Skeletal muscle cell (primary cell): ENCODE measurements at places on chromosomes 6 and 20.

DNA sequence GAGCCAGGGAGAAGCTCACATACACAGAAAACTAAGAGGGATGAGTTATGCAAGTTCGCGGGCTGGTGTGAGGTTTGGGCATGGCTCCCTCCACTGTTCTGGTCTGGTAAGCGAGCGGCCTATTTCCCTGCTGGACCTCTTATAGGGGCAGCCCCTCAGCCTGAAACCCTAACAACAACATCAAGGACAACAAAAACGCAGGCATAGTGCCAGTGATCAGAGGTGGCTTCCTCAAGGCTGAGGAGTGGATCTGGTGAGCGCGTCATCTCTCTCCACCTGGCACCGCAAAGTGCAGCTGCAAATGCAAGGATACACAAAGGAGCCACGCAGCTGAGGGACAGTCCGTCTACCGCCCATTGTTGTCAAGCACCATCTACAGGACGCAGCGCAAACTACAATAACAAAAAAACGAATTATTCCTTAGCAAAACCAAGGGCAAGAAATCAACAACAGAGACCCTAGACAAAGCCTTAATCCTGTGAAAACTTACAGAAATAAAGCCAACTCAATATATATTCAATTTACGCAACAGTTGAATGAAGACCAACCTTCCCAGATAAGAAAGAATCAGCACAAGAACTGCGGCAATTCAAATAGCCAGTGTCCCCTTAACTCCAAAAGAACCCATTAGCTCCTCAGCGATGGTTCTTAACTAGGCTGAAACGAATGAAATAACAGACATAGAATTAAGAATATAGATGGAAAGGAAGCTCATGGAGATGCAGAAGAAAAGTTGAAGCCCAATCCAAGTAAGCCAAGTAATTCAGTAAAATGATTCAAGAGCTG is 9.2 kb upstream of the DEFB110 start:
- DNase-seq = no peak

DNA sequence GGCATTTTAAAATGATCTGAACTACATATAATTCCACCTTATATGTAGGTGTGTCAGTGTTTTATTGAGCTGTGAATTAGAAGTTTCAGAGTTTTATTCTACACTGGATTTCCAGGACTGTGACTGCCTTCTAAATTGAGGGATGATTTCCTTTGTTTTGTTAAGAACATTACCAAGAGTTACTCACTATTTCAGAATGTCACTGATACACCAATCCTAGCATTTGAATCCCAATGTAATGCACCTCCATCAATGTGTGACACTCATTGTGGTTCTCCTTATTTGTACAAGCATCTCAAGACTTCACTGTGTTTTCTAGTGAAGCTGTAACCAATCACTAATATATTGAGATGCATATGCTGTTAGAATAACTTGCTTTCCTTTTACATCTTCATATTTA is 86.8 kb downstream of the PLCB1 start:
- DNase-seq = peak; percentile 49

- DNase-seq = no peak
Measured at GRCh38 chr6:33794910-33795623, 6.1 kb upstream of the LEMD2 start.

DNA sequence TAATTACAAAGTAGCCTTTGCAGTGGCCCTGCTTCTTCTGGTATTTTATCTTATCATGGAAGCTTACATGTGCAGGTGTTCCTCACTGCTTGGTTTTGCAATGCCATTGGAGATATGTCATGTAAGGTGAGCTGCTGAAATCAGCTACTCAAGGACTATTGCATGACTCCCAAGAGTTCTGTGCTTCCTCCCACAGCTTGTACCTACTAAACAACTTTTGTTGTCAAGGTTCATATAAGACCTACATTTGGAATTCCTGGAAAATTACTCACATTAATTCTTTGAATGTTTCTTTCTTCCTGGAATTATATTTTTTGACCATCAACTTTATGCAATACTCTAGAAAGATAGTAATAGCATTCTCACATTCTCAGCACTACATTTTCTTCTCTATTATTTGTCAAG is 427.5 kb upstream of the HSF2 start:
- no peak for DNase-seq

GRCh38 chr6:27545271-27546046 is 72.6 kb upstream of the ZNF184 start:
- no peak for DNase-seq

DNA sequence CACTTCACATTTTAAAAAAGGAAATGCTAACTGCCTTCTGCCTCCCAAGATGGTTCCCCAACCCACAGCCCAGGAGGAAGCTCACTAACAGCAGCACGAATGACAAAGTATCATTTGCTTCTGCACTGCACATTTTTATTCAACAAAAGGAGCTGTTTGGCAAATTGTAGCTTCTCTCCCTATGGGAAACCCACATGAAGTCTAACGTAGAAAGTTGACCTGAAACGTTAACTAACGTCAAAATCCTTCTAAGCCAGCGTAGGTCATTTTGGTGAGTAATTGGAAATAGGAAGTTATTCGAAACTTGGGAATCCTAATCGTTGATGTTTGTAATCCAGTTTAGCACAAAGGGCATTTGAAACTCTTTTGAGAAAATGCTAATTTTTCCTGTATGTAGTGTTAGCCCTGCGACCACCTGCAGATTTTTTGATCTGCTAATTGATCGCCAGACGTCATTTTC is 2.9 kb downstream of the SALL4 start:
- DNase-seq = no peak

DNA sequence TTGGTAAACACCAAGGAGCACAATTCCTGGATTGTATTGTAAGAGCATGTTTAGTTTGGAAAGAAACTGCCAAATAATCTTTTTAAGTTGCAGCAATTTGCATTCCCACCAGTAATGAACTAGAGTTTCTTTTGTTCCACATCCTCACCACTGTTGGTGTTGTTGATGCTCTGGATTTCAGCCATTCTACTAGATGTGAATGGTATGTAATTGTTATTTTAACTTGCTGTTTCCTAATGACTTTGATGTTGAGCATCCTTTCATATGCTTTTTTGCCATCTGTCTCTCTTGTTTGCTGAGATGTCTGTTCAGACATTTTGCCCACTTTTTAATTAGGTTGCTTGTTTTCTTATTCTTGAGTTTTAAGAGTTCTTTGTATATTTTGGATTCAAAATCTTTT is 1654.1 kb downstream of the GRIK2 start:
- DNase-seq = no peak

- DNase-seq = no peak
Measured at GRCh38 chr6:93624408-93624807, 205.0 kb upstream of the EPHA7 start.

- no peak for DNase-seq
Measured at GRCh38 chr6:165647041-165647440, 16.0 kb downstream of the PDE10A start.

DNA sequence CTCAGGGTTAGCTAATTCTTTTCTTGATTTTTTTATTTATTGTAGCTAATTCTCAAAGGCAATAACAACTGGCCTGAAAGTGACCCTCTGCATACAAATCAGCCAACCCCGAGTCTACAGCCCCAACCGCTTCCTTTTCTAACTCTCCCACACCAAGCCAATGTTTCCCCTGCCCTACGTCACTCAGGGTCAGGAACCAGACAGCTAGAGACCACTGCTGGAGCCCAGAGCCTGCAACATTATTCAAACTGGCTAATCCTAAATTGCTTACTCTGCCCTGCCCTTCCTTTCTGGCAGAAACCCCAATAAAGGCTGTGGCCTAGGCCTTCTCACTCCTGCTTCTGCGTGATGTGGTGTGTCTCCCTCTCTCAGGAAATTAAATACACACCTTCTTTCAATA is 320.7 kb downstream of the CBLN4 start:
- no peak for DNase-seq

GRCh38 chr20:20562507-20562906 is 149.9 kb downstream of the RALGAPA2 start:
- DNase-seq = no peak

- no peak for DNase-seq
Measured at GRCh38 chr20:60541991-60542390, 583.8 kb downstream of the CDH26 start.

GRCh38 chr6:113182370-113183141 is 674.6 kb upstream of the MARCKS start:
- DNase-seq = peak; percentile 54

- DNase-seq = no peak
Measured at GRCh38 chr6:127216810-127217789, 49.6 kb upstream of the RNF146 start.

GRCh38 chr6:33623895-33624381 is 2.8 kb downstream of the ITPR3 start:
- DNase-seq = no peak

GRCh38 chr6:157054531-157054979 is 268.8 kb downstream of the TMEM242 start:
- no peak for DNase-seq

DNA sequence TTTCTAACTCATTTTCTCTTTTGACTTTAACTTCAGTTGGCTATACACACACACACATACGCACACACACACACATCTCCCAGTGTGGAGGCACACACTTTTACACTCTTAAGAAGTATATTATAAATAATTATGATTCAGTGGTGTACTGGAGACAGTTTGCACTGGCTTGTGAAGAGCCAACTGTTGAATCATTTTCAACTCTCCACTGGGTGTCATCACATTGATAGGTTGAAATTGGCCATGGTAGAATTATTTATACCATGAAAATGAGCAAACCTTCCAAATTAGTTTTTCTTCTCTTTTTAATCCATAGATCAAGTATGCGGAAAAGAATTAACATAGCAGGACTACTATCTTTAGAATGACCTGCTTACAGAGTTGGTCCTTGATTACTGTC is 407.1 kb downstream of the BMP2 start:
- no peak for DNase-seq

DNA sequence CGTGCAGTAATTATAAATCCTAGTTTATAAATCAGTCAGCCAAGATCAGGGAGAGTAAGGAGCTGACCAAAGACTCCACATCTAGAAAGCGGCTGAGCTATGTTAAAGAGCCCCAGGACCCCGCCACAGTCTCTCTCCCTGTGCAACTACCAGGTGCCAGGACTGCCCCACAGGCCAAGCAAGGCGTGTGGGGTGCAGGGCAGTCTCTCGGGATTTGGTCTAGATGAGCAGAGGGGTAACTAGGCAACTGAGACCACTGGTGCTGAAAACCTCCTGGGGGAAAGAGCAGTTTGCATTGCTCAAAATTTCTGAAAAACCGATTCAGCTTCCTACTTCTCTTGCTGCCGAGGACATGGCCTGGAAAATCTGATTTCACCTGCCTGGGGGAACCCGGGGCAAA is 10.4 kb downstream of the PMEPA1 start:
- DNase-seq = no peak

DNA sequence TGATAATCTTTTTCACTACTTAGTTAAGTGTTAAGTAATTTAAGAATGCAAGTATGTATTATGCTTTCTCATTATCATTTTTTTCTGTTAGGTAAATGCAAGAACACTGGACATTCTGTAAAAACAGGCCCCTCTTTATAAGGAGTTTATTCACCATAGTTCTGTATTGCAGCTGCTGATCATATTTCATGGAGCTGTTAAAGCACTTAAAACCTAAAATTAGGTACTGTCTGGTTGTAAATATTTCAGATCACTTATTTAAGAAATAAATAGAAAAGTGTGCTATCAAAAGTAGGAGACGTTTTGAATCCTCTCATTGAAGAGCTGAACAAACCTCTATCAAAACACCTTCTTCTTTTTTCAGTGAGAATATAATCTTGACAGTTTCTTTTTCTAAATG is 3.9 kb downstream of the EYA4 start:
- DNase-seq = no peak

- DNase-seq = no peak
Measured at GRCh38 chr6:168152306-168152963, 73.4 kb upstream of the FRMD1 start.

DNA sequence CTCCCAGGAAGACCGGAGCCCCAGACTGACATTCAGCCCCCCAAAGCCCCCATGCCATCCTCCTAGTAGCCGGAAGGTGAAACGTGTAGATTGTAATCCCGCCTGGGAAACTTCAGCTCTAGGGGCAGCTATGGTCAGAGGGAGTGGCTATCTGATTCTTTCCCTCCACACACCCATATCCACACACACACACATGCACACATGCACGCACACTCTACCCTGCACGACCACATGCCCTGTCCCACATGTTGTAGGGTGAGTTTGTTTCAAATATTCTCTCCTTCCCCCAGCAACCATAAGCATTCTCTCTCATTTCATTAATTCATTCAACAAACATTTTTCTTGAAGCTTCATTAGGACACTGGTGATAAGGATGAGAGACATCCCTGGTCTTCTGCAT is 42.2 kb downstream of the MAFB start:
- DNase-seq = no peak
